ENCODE measurements at places on chromosomes 5 and 9.
A peak's percentile ranks its signal among the peaks of the same experiment; 100 is the strongest.

GRCh38 chr5:139181322-139181730, 16.8 kb downstream of the SIL1 start:
- peak; percentile 7 for DNase-seq

GRCh38 chr9:77663754-77664153, 15.6 kb upstream of the GNA14 start:
- peak; percentile 90 for DNase-seq

GRCh38 chr5:44833249-44833648, 24.5 kb downstream of the MRPS30 start:
- no peak for DNase-seq

- no peak for DNase-seq
Measured at GRCh38 chr9:91207729-91208418, 153.8 kb downstream of the AUH start.

DNA sequence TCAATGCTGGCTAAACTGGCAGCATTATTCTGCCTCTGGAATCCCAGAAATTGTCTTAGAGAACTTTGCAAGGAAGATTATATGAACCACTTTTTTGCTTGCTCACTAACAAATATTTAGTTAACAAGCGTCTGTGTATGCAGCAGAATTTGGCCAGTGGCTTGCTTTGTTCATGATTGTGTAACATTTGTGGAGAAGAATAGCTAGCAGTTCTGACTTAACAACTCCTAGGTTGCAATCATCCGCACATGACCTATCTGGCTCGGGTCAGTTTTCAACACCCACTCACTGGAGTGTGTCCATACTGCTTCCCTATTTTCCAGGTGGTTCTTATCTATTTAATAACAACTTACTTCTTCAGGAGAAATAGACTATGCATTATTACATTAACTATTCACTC, 98.5 kb downstream of the SNX18 start:
- DNase-seq: peak; percentile 60

GRCh38 chr9:38357350-38358114, 35.0 kb upstream of the ALDH1B1 start:
- no peak for DNase-seq

Data from thyroid gland (tissue), 4 donors.